T-cell (primary cell): ENCODE measurements at places on chromosomes 7 and 10.
A peak's percentile ranks its signal among the peaks of the same experiment; 100 is the strongest.

DNA sequence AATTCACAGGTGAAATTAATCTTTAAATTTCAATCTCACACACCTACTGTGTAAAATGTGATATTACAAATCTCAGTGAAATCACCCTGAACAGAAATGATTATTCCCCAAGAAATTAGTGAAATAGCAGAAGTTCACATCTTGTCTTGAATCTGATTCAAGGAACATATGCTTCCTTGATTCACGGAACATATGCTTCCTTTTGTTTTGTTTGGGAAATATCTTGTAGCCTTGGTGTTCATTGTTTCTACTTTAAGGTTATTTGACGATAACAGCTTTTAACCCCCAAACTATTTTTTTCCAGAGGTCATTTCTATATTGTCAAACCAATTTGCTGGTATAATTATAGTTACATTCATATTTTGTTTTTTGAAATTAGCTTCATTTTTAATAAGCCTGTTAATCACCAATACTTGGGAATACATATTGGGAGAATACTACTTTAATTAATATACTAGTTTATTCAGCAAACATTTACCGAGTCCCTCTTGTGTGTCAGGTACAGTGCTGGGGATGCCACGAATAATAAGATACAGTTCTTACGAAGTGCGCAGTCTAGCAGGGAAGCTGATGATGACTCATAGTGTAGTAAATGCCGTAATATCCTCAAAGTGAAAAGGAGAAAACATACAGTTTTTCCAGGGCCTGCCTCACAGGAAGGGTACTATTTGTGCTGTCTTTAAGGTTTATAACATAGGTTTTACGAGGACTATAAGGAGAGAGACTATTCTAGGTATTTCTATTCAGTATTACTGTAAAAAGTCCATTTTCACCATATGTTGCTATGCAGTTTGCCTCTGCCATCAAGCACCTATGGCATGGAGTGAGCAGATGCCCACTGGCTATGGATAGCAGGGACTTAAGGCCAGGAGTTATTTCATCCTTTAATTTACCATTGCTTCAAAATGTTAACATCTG is 32.5 kb downstream of the PRKAR2B start:
- DNase-seq = no peak

- peak; percentile 45 for DNase-seq
Measured at GRCh38 chr7:139016931-139017511, 18.8 kb downstream of the ZC3HAV1L start.

DNA sequence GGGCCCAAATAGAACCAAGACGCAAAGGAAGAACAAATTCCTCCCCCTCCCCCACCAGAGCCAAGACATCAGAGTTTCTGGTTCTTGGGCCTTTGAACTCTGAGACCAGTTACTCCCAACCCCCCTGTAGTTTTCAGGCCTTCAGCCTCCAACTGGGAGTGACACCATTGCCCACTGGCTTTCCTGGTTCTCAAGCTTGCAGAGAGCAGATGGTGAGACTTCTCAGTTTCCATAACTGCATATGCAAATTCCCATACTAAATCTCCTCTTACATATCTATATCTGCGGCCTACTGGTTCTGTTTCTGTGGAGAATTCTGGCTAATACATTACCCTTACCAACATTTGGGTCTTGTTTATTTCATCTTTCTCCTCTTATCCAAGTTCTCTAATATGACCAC is 762.9 kb downstream of the GRM8 start:
- no peak for DNase-seq

- DNase-seq = no peak
Measured at GRCh38 chr10:35458500-35459448, 122.5 kb downstream of the CCNY start.

DNA sequence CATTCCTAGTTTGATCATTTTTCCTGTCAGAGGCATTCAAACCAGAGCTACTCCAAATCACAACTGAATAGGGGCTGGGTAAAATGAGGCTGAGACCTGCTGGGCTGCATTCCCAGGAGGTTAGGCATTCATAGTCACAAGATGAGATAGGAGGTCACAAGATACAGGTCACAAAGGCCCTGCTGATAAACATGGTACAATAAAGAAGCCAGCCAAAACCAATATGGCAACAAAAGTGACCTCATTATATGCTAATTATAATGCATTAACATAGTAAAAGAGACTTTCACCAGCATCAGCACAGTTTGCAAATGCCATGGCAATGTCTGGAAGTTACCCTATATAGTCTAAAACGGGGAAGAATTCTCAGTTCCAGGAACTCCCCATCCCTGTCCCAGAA is 37.3 kb downstream of the TWIST1 start:
- no peak for DNase-seq

GRCh38 chr7:28700790-28701203 is 257.3 kb downstream of the TRIL start:
- DNase-seq = no peak

DNA sequence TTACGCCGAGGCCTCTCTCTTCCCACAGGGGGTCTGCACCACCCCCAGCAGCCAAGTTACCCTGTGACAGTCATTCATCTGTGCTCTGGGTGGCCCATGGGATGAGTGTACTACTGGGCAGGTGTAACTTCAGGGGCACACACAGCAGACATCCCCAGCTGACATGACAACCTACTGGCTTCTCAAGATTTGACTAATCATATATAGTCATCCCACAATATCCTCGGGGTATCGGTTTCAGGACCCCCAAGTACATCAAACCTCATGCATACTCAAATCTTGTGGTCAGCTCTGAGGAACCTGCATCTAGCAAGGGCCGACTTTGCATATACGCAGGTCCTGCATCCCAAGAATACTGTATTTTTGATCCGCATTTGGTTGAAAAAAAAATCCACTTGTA is 336.9 kb upstream of the C7orf33 start:
- no peak for DNase-seq

GRCh38 chr7:18421297-18422002 is 74.1 kb upstream of the HDAC9 start:
- no peak for DNase-seq

DNA sequence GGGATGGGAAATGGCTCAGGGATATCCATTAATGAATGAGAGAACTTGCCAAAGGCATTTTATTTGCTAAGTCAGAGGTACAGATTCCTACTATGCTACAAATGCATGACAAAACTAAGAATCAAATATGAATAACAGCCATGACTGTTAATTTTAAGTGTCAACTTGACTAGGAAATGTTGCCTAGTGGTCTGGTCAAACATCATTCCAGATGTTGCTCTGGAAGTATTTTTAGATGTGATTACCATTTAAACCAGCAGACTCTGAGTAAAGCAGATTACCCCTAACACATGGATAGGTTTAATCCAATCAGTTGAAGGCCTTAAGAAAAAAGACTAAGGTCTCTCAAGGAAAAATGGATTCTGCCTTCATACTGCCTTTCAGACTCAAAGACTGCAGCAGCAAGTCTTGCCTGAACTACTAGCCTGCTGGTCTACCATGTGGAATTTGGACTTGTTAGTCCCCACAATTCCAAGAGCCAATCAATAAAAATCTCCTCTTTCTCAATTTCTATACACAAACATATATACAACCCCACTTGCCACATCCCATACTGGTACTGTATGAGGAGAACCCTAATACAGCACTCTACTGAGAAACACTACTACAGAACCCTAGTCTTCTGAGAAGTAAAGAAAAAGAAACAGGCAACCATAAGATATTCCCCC is 119.1 kb downstream of the NRBF2 start:
- no peak for DNase-seq

DNA sequence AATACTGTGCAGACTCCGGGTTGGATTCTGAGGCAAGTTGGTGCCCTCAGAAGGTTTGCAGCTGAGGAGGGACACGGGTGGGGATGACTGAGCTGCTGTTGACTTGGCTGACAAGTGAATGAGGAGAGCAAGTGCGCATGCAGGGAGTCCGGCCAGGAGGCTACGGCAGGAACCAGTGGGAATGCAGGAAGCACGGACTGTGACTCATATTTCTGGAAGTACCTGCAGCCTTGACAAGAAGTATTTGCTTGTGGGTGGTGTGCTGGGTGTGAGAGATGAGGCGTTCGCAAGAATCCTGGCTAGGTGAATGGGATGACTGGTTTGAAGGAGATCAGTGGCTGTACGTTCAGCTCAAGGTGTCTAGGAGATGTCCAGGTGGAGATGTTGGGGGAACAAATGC is 30.8 kb upstream of the FXYD4 start:
- DNase-seq = no peak

DNA sequence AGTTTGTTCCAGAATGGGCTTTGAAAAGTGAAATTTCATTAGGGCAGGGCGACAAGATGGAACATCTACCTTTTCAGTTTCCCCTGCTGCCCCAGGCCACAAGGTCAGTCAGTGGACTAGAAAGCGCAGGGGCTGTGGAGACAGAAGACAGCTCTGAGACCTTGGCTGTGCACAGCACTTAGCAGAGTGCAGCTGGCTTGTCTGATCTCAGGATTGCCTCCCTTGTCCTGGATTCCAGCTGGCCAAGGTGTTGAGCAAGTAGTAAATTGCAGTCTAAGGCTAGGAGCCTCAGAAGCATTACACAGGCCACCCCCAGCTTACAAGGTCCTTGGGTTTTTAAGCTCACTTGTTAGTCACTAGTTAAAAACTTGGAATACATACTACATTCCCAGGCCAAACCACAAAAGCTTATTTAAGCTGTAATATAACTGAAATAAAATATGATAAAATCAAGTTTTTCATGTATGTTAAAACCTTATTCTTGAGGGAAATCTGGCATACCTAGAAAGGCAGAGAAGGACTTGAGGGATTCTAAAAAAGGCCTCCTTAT is 67.3 kb upstream of the NPY start:
- no peak for DNase-seq

- no peak for DNase-seq
Measured at GRCh38 chr7:23470330-23471105, at the start of gene IGF2BP3. TSS of gene IGF2BP3 (minus strand) at chr7:23470491. CDS start at chr7:23470110, 381 bp downstream.

DNA sequence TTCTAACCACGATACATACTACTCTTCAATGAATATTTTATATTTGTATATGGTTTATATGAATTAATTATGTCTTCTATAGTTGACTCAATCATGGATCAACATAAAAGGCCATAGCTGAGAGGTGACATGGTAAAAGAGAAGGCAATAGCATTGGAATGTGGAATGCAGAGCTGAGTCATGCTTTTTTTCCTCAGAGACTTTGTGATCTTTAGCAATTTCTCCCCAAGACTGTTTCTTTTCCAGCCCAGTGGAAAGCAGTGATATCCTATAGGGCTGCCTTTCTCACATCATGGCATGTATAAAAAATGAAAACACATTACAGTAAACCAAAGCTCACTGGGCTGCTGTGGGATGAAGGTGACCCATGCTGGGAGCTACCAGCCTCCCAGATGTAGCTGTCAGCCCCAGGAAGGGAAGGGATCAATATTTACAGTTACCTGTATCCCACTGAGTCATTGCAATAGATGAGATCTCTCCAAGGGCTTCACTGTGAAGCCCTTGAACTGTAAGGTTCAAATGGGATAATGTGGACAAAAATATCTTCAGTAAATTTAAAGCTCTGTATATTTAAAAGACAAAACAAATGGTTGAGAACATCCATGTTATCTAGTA is 30.2 kb downstream of the SLC39A12 start:
- DNase-seq = no peak

- no peak for DNase-seq
Measured at GRCh38 chr10:94327649-94328048, 35.1 kb downstream of the NOC3L start.

DNA sequence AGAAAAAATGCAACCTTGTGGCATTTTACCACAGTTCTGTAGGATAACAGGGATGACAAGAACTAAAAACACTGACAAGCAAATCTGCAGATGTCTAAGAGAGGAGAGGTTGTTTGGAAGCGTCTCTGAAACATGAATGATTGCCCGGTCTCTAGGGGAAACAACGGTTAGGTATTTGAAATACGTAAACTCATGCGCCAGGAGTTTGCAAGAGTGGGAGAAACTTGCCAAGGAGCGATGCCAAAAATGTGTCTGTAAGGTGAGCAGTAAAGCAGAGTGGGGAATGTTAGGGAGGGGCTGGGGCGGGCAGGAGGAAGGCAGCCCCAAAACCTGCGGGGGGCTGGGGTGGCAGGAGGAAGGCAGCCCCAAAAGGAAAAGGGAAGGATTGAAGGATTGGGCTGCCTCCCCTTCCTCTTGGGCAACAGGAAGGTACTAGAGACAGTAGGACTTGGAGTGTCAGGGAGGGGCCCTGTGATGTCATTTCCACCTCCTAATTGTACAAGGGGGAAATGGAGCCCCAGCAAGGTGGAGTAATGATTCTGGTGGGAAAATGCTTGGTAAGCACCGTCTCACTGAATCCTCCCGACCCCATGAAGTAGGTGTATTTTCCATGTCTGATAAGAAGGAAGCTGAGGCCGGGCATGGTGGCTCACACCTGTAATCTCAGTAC is 33.2 kb upstream of the PLEKHA1 start:
- no peak for DNase-seq

- no peak for DNase-seq
Measured at GRCh38 chr10:132054564-132054963, 11.2 kb upstream of the JAKMIP3 start.

GRCh38 chr10:11189582-11190376 is 172.1 kb downstream of the CELF2 start:
- no peak for DNase-seq

GRCh38 chr10:124701881-124702656 is 42.1 kb downstream of the FAM53B start:
- DNase-seq = no peak

- no peak for DNase-seq
Measured at GRCh38 chr10:95384011-95384704, 93.4 kb upstream of the PDLIM1 start.

GRCh38 chr7:105136221-105136620 is 122.2 kb downstream of the KMT2E start:
- DNase-seq = no peak

- no peak for DNase-seq
Measured at GRCh38 chr10:1543596-1543995, 193.7 kb downstream of the ADARB2 start.

DNA sequence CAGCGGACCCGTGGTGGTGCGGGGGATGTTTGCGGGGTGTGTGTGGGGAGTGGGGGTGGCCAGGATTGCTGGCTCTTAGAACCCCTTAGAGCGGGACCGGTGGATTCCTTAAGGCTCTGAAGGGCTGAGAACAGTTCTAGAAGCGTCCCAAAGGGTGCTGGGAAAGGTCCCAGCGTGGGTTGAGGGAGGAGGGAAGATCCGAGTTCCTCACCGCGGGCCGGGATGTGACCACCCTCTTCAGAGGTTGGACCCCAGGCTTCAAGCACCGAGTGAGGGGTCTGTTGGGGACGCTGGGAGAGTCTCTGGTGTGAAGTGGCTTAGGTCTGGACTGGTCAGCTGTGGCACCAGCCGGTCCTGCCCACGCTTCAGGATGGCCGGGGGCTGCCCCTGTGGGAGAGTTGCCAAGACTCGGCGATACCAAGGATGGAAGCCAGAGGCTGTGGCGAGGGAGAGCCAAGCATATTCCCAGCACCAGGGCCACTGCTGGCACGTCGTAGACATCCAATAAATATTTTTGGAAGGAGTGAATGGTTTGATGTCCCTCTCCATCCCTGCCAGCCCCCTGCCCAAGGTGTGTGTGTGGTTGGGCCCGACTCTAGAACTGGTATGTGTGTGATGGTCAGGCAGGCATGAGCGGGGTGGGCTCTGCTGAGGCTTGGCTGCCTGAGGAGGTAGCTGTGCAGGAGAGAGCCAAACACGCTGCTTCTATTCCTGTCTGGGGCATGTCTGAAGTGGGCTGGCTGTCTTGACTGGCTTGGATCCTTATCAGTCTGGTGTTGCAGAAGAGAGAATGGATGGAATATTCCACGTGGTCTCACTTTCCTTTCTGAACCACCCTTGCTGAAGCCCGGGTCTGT is 19.2 kb downstream of the ZNF775 start:
- DNase-seq = no peak
